ENCODE measurements at places on chromosomes 16 and 17. TPM values are rescaled to one million over a fixed set of nuclear protein-coding genes. Genes with fewer than 3 reads are reported as not detected.

Gene ICAM2
- total RNA-seq = 3.5 TPM

Gene TMED6
- 0.52 TPM for total RNA-seq

Gene PLD6
- total RNA-seq = 0.44 TPM

Gene SDR42E1
- 14.5 TPM for total RNA-seq

Gene KRTAP3-1
- total RNA-seq = not detected

Gene KLHL10
- 0.32 TPM for total RNA-seq

Gene NUFIP2
- 35.0 TPM for total RNA-seq

Gene ZNF23
- 3.9 TPM for total RNA-seq

Gene NT5C3B
- 22.8 TPM for total RNA-seq

Gene FN3K
- total RNA-seq = 3.2 TPM

Gene MYH4
- not detected for total RNA-seq

Gene CES3
- 1.1 TPM for total RNA-seq

Gene OR1A1
- not detected for total RNA-seq

Gene SHISA6
- 2.0 TPM for total RNA-seq

Gene PLEKHH3
- total RNA-seq = 49.6 TPM

Gene TGFB1I1
- total RNA-seq = 4.3 TPM

Gene ABI3
- total RNA-seq = 2.7 TPM

Gene ST6GALNAC2
- total RNA-seq = 24.0 TPM

Gene PPM1E
- 0.04 TPM for total RNA-seq

Gene MINK1
- 124 TPM for total RNA-seq

Gene SLC52A1
- total RNA-seq = 0.68 TPM

Gene IRX3
- total RNA-seq = 38.9 TPM

Gene IRX6
- total RNA-seq = 0.08 TPM

Gene TPSG1
- 0.24 TPM for total RNA-seq

Gene TP53TG3C
- total RNA-seq = not detected

Gene UBE2G1
- total RNA-seq = 93.4 TPM

Gene ULK2
- 8.4 TPM for total RNA-seq

Gene MYH2
- total RNA-seq = 0.56 TPM

Gene CAMKK1
- total RNA-seq = 4.2 TPM

Gene MKS1
- total RNA-seq = 13.6 TPM

Gene MSLN
- total RNA-seq = 2.8 TPM

Gene KRT40
- not detected for total RNA-seq

Gene NLE1
- 14.7 TPM for total RNA-seq

Gene ACTG1
- 4,027 TPM for total RNA-seq
